ENCODE measurements at places on chromosomes 1 and 21.

GRCh38 chr1:67482733-67483482, 52.7 kb upstream of the SERBP1 start:
- no peak for DNase-seq

DNA sequence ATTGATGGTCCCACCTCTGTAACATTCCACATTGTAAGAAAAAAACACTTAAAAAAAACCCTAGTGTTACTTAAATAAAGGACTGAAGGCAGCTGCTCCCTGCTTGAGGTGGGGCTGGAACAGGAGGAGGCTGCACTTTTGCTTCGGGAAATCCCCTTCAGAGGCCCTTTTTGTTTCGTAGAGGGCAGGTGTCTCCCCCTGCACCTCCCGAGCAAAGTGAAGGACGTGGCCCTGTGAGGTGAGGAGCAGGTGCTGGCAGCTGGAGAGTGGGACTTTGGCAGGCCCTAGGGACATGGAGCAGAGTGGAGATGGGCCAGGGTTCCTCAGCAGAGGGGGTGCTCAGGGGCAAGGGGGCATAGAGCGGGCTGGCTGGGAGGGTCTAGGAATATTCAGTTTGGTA, 33.4 kb upstream of the WNT4 start:
- DNase-seq: no peak

GRCh38 chr21:36024782-36025181, 35.5 kb downstream of the SETD4 start:
- no peak for DNase-seq

GRCh38 chr1:55375617-55376258, 160.6 kb upstream of the USP24 start:
- peak; percentile 20 for DNase-seq

DNA sequence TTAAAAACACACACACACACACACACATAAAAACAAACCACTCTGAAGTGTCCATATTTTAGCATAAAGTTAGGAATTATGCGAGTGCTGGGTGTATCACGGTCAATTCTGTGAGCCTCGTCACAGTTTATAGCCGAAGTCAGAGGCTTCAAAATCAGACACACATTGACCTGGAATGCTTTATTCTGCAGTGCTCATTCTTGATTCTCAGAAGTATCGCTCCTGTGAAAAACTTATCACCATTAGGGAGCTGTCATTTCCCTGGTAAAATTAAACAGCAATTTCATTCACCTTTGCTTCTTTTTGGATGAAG, 8.7 kb upstream of the IRF2BP2 start:
- no peak for DNase-seq

DNA sequence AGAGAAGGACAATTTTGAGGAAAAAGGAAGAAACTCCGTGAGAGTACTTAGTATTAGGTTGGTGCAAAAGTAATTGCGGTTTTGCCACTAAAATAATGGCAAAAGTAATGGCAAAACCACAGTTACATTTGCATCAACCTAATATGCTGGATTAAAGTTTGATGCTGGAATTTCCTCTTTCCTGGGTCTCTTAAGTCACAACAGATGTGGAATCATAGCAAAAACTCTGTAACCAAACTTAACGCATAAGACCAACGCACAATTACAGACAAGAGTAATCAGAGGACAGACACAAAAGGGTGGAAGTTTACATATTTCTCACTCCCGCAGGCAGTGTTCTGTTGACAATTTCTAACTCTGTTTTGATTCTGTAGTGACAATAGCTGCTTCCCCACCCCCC, 182.4 kb downstream of the BACH1 start:
- DNase-seq: no peak

- peak; percentile 97 for DNase-seq
These were observed 775 bp upstream of the AIM2 start for GRCh38 chr1:159077120-159077961.

GRCh38 chr1:169696273-169697100, 14.9 kb downstream of the SELL start:
- no peak for DNase-seq
